ENCODE measurements at places on chromosomes 3 and 15. TPM values are rescaled to one million over a fixed set of nuclear protein-coding genes. Genes with fewer than 3 reads are reported as not detected.

THPO gene
- not detected for total RNA-seq

SNX33 gene
- 1.4 TPM for total RNA-seq

PYGO1 gene
- 44.0 TPM for total RNA-seq

SUMF1 gene
- 36.8 TPM for total RNA-seq

SPATA12 gene
- not detected for total RNA-seq

- no peak for DNase-seq
Measured at GRCh38 chr3:183437666-183438564, 9.5 kb upstream of the MCF2L2 start.

GRCh38 chr15:67925182-67925581 is 85.3 kb upstream of the RNU6-1 start:
- no peak for DNase-seq

Measured in occipital lobe (tissue), 3 donors.